Neural crest cell (in vitro differentiated cells): ENCODE measurements at places on chromosomes 16 and 17. TPM values are rescaled to one million over a fixed set of nuclear protein-coding genes. Genes with fewer than 3 reads are reported as not detected.

Gene PABPN1L
- total RNA-seq = not detected in 2 replicates

GRCh38 chr16:51839727-51840462, 688.8 kb upstream of the SALL1 start:
- no peak overlapping the region for H3K4me3 ChIP-seq
- H3K36me3 ChIP-seq = peaks cover 3% of the 10 kb centered on the region
- H3K27me3 ChIP-seq = no peaks in the 10 kb centered on the region
- no peak for DNase-seq
- H3K27ac ChIP-seq = no peak overlapping the region

- H3K27ac ChIP-seq = no peak overlapping the region
- DNase-seq = no peak
- no peak overlapping the region for H3K4me3 ChIP-seq
- H3K27me3 ChIP-seq = no peaks in the 10 kb centered on the region
- peaks cover 23% of the 10 kb centered on the region for H3K4me1 ChIP-seq
- H3K36me3 ChIP-seq = no peaks in the 10 kb centered on the region
Observed at GRCh38 chr16:86638642-86639041, 60.3 kb downstream of the FOXL1 start.

- no peaks in the 10 kb centered on the region for H3K27me3 ChIP-seq
- H3K4me1 ChIP-seq = peaks cover 14% of the 10 kb centered on the region
- no peak overlapping the region for H3K4me3 ChIP-seq
Observed at GRCh38 chr17:66667491-66668030, 167.4 kb upstream of the CACNG5 start.

- peaks cover 47% of the 10 kb centered on the region for H3K4me1 ChIP-seq
- H3K36me3 ChIP-seq = no peaks in the 10 kb centered on the region
- peaks cover 4% of the 10 kb centered on the region for H3K27me3 ChIP-seq
Observed at GRCh38 chr17:79991140-79991923, 44.3 kb downstream of the TBC1D16 start.
